ENCODE measurements at places on chromosomes 2 and 18.

DNA sequence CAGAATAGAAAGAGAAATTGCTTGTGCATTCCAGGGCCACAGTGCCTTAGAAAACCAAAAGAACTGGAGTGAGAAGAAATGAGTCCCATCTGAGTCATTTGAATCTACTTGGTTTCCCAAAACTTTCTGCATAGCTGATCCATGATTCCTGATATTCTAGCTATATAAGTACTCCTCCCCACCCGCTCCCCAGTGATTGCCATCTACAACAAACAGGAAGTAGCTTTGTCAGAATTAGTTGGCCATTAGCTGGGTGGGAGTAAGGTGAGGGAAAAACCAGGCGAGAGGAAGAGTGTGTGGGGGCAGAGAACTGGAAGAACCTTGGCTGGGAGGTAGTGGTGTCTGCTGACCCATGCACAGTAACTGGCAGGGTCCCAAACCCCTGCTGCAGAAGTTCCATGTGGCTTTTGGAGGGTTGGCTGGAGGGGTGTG is 122.1 kb downstream of the ACAA2 start:
- DNase-seq: no peak

- DNase-seq: no peak
These were observed 462.1 kb downstream of the ERBB4 start for GRCh38 chr2:212076456-212076855.

DNA sequence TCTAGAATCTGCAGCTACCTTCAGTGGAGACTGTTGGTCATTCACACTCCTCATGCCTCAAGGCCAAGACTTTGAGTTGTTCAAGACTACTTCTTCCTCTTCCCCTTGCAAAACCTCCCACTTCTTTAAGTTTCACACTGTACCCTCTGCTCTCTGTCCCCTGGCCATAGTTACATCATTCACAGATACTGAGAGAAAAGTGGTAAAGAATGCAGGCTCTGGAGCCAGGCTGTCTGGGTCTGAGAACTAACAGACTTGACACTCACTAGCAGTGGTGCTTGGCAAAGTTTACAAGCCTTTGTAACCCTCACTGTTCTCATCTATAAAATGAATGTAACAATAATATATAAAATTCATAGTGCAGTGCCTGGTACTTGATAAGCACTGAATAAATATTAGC is 61.8 kb downstream of the CDH20 start:
- DNase-seq: no peak

DNA sequence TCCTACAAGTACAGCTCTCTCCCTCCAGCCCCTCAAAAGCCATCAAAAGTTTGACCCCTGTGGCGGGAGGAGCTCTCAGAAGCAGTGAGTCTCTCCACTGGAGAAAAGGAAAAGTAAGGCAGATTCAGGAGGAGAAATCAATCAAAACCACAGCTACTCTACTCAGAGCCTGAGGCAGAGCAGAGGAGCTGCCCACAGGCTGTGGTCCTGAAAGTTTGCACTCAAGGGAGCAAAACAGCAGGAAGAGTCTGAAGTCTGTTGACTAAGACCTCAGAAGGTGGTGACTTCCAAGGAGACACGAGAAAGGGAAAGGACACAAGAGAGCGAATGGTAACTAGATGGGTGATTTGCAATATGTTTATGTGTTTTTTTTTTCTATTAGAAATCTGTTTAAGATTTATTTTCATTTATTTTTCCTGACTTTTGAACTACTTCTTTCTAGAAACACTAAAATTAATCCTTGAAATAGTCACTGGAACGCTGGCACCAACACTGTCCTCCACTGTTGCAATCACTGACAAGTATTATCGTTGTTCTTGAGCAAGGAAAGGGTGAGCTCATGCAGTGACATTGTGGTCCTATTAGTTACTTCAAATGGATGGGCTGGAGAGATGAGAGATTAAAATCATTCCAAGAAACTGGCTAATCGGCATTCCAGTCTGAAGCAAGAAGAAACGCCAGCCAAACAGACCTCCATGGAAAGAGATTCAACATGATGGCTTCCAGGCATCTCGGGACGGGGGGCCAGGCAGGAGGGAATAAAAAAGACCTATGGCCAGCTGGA is 35.8 kb downstream of the PID1 start:
- DNase-seq: no peak

GRCh38 chr2:220452561-220452960 is 825.1 kb downstream of the SLC4A3 start:
- no peak for DNase-seq

GRCh38 chr2:11450791-11451190 is 15.2 kb downstream of the E2F6 start:
- DNase-seq: no peak

DNA sequence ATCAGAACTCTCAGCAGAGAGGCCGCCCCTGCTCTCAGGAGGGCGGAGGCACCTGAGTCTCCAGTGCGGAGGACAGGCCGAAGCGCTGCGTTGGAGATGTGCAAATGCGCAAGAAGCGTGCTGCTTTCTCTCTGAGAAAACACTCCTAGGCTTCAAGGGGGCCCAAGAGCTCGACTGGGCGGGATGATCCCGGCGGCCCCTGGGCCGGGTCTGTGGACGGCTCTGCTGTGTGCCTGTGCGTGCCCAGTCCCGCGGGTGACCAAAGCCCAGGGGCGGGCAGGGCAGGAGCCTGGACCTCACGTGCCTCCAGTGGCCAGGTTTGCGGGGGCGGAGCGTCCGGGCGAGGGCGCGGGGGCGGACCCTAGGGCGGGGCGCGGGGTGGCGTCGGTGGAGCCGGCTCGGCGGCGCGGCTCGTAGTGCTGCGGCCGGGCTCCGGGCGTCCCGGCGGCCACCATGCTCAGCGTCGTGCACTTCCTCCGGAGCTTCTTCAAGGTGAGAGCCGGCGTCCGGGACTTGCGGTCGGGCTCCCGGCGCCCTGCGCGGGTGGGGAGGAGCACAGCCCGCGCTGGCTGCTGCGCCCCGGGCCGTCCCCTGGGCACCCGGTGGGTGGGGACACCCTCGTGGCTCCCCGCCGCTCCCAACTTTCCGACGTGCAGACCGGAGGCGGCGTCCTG is at the start of gene ARHGEF4:
ARHGEF4 (plus strand) TSS at position 414 of the 674 bp plus-strand sequence; CDS start at position 454, 40 bp downstream.
- no peak for DNase-seq

DNA sequence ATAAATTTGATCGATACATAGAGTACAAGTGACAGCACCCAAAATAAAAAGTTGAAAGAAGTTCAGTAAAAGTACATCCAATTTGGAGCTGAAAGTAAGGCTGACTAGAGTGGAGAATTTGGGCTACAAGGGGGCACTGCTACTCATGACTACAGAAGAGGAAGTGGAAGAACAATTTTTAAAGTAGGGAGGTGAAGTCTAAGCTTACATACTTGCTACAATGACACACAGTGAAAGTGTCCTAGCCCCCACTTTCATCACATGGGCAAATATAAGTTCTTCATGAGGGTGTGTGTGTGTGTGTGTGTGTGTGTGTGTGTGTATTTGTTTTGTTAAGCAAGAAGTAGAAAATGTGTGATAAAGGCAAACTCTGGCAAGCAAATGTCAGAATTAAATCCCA is 45.7 kb downstream of the MAP3K2 start:
- no peak for DNase-seq

GRCh38 chr2:85269959-85270358 is 57.8 kb downstream of the TGOLN2 start:
- no peak for DNase-seq

- no peak for DNase-seq
These were observed 208.5 kb upstream of the SPOPL start for GRCh38 chr2:138293045-138293444.

DNA sequence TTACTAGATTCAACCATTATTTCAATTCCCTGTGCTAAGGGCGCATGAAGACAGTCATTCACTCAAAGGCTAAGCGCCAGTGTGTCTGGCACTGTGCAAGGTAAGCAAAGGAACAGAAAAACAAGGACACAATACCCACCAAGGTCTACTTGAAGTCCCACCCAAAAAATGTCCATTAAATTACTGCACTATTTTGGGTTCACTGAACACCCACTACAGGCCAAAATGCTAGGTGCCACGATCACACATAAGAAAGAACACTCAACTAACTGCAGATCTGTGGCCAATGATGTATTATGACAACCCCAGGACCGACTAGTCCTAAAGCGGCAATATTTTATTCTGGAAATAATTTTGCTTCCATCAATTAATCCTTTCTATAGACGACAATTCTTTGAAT is 1.8 kb downstream of the TMEM131 start:
- DNase-seq: no peak
